ENCODE measurements at places on chromosomes 16 and 17.

DNA sequence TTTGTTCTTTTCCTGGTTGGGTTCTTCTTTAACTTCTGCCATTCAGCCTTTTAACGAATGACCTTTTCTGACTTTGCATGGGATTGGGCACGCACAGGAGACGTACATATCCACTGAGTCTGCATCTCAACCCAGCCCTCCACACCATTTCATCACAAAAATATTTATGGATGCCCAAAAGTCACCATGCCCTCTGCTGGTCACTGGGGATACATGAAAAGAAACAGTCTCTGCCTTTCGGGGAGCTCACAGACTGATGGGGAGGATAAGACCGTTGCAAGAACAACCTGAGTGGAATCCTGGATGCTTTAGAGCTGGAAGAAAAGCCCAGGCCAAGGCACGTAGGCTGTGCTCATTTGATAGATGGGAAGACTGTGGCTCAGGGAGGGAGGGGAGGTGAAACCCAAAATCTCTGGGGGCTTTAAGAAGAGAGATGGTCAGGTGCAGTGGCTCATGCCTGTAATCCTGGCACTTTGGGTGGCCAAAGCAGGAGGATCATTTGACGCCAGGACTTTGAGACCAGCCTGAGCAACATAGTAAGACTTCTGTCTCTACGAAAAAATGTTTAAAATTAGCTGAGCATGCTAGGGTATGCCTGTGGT lies 7.9 kb upstream of the MT2A start:
- H3K4me1 ChIP-seq = peaks cover 1% of the 10 kb centered on the region
- no peak overlapping the region for H3K27ac ChIP-seq
- DNase-seq = no peak
- no peaks in the 10 kb centered on the region for H3K27me3 ChIP-seq

GRCh38 chr16:11675561-11676511 lies 7.6 kb downstream of the SNN start:
- no peak overlapping the region for H3K27ac ChIP-seq
- no peaks in the 10 kb centered on the region for H3K27me3 ChIP-seq
- H3K4me1 ChIP-seq = no peaks in the 10 kb centered on the region
- peaks cover 6% of the 10 kb centered on the region for H3K36me3 ChIP-seq
- peak; percentile 89 for DNase-seq

DNA sequence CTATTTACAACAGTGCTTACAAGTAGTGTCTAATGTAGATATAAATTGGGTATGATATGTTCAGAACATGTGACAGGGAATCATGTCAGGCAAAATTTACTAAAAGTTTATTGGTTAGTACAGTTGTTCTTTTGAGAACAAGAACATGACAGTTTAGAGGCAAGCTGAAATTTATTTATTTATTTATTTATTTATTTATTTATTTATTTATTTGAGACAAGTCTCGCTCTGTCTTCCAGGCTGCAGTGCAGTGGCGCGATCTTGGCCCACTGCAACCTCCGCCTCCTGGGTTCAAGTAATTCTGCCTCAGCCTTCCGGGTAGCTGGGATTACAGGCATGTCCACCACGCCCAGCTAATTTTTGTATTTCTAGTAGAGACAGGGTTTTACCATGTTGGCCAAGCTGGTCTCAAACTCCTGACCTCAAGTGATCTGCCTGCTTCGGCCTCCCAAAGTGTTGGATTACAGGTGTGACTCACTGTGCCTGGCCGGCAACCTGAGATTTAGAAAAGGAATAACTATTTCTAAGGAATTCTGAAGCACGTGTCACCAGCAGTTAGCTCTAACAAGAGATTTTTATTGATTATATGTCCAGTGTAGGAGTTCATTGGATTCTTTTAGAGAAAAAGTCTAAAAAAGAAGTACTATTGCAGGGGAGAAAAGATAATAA lies 24.9 kb downstream of the MRTFB start:
- no peak overlapping the region for H3K4me3 ChIP-seq
- H3K27ac ChIP-seq = no peak overlapping the region
- H3K36me3 ChIP-seq = no peaks in the 10 kb centered on the region
- no peaks in the 10 kb centered on the region for H3K27me3 ChIP-seq
- H3K4me1 ChIP-seq = no peaks in the 10 kb centered on the region
- no peak for DNase-seq

- no peak overlapping the region for H3K27ac ChIP-seq
- DNase-seq = peak; percentile 48
- H3K36me3 ChIP-seq = peaks cover 37% of the 10 kb centered on the region
- no peaks in the 10 kb centered on the region for H3K27me3 ChIP-seq
- no peaks in the 10 kb centered on the region for H3K4me1 ChIP-seq
Measured at GRCh38 chr16:70661918-70662641, 15.7 kb downstream of the IL34 start.

GRCh38 chr17:2054512-2055291 lies at the start of gene HIC1:
Gene HIC1, plus strand, starts transcription at chr17:2055103. Its CDS starts 1,588 bp downstream, at chr17:2056691.
- H3K36me3 ChIP-seq = no peaks in the 10 kb centered on the region
- peaks cover 19% of the 10 kb centered on the region for H3K27me3 ChIP-seq
- H3K4me1 ChIP-seq = peaks cover 42% of the 10 kb centered on the region

DNA sequence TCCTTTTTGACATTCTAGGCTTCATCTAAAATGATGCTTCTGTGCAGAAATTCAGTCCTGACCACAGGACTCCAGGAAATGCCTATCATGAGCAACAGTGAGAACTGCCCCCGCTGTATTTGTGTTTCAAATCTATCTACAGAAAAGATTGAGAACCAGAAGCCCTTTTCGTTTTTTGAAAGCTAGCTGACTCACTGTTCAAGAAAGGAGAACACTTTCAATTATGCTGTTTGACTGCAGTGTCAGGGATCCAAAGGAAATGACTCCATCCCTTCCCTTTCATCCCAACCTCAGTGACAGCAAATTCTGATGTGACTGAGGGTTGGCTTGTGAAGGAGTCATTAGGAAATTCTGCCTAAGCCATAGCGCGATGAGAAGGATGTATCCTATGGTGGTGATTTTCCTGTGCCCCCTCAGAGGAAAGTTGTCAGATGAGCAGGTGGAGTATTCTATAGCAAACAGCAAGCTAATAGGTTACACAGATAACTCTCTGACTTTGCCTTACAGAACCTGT lies 622.3 kb downstream of the TMEM114 start:
- no peaks in the 10 kb centered on the region for H3K4me1 ChIP-seq
- H3K27ac ChIP-seq = no peak overlapping the region
- no peaks in the 10 kb centered on the region for H3K27me3 ChIP-seq
- no peak for DNase-seq

GRCh38 chr17:28549236-28550132 lies 2.9 kb downstream of the UNC119 start:
- no peak for DNase-seq
- H3K36me3 ChIP-seq = no peaks in the 10 kb centered on the region
- no peak overlapping the region for H3K27ac ChIP-seq
- H3K4me1 ChIP-seq = peaks cover 17% of the 10 kb centered on the region
- H3K4me3 ChIP-seq = no peak overlapping the region

- H3K4me1 ChIP-seq = peaks cover 56% of the 10 kb centered on the region
- DNase-seq = peak; percentile 90
- H3K4me3 ChIP-seq = peak overlapping the region; percentile 32
- peak overlapping the region; percentile 96 for H3K27ac ChIP-seq
Measured at GRCh38 chr17:81339534-81340296, 44.6 kb upstream of the SLC38A10 start.

- no peak overlapping the region for H3K4me3 ChIP-seq
- no peak for DNase-seq
- H3K27ac ChIP-seq = no peak overlapping the region
Measured at GRCh38 chr17:1183171-1183873, 3.5 kb upstream of the ABR start.

DNA sequence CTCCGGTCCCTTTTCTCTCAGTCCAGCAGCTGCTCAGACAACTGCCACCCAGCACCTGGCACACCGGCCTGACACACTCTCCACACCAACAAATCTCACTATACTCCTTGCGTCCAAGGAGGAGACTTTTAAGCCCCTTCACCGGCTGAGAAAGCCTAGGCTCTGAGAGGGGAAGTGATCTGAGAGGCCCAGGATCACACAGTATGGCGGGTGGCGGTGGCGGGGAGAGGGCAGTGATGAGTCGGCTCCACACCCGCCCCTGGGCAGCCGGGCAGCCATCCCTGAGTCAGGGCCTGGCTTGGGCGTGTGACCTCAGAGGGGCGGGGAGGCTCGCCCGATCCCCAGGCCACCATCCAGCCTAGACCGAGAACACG lies 569 bp downstream of the FLII start:
- peak overlapping the region; percentile 89 for H3K27ac ChIP-seq
- no peaks in the 10 kb centered on the region for H3K27me3 ChIP-seq
- H3K4me1 ChIP-seq = peaks cover 26% of the 10 kb centered on the region
- peak overlapping the region; percentile 100 for H3K4me3 ChIP-seq
- peak; percentile 79 for DNase-seq

GRCh38 chr16:29318037-29318436 lies 88.5 kb downstream of the NPIPB11 start:
- H3K4me1 ChIP-seq = no peaks in the 10 kb centered on the region
- H3K4me3 ChIP-seq = no peak overlapping the region
- H3K27me3 ChIP-seq = no peaks in the 10 kb centered on the region
- no peak overlapping the region for H3K27ac ChIP-seq
- DNase-seq = no peak

DNA sequence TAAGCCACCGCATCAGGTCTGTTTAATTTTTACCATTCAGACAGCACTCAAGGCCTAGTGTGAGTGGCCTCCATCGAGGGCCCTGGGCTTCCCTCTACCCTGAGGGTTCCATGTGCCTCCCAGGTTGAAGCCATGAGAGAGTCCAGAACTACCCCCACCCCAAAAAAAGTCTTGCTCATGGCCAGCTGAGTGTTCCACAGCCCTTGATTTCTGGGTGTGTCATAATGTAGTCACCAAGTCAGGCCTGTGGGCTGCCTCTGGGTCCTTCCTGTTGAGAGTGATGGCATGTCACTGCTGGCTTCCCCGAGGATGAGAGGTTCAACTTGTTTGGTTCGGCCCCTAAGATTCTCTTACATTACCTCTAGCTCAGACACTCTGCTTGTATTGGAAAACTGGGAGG lies 100.6 kb downstream of the PITPNC1 start:
- H3K27ac ChIP-seq = no peak overlapping the region
- no peaks in the 10 kb centered on the region for H3K27me3 ChIP-seq
- no peaks in the 10 kb centered on the region for H3K4me1 ChIP-seq
- no peaks in the 10 kb centered on the region for H3K36me3 ChIP-seq
- DNase-seq = no peak

- DNase-seq = no peak
- H3K36me3 ChIP-seq = no peaks in the 10 kb centered on the region
- H3K27me3 ChIP-seq = no peaks in the 10 kb centered on the region
- no peak overlapping the region for H3K4me3 ChIP-seq
- no peaks in the 10 kb centered on the region for H3K4me1 ChIP-seq
- H3K27ac ChIP-seq = no peak overlapping the region
Measured at GRCh38 chr16:52708476-52708875, 161.5 kb upstream of the TOX3 start.

DNA sequence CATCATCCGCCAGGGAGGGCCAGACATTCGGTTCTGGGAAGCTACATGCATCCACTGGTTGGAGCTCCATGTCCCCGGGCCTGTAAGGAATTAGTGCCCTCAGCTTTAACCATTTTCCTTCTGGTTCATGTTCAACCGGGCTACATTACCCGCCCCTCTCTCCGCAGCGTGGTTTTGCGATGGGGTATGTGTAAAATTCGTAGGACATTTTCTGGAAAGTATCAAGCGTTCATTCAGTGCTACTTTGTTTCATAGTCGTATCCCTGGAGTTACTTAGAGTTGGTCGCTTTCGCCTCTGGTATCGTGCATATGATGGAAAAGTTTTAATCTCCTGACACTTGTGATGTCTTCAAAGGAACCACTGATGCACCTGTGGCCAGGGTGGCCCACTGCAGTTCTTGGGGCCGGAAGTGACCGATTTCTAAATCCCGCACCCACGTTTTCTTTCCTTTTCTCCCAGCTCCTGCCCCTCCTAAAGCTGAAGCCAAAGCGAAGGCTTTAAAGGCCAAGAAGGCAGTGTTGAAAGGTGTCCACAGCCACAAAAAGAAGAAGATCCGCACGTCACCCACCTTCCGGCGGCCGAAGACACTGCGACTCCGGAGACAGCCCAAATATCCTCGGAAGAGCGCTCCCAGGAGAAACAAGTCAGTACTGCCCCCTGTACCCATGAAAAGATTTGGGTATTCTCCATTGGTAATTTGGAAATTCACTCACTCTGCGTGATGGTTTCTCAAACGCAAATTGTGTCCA lies 637 bp downstream of the RPL23A start:
- no peak for DNase-seq
- peaks cover 6% of the 10 kb centered on the region for H3K36me3 ChIP-seq
- no peaks in the 10 kb centered on the region for H3K27me3 ChIP-seq
- no peaks in the 10 kb centered on the region for H3K4me1 ChIP-seq

DNA sequence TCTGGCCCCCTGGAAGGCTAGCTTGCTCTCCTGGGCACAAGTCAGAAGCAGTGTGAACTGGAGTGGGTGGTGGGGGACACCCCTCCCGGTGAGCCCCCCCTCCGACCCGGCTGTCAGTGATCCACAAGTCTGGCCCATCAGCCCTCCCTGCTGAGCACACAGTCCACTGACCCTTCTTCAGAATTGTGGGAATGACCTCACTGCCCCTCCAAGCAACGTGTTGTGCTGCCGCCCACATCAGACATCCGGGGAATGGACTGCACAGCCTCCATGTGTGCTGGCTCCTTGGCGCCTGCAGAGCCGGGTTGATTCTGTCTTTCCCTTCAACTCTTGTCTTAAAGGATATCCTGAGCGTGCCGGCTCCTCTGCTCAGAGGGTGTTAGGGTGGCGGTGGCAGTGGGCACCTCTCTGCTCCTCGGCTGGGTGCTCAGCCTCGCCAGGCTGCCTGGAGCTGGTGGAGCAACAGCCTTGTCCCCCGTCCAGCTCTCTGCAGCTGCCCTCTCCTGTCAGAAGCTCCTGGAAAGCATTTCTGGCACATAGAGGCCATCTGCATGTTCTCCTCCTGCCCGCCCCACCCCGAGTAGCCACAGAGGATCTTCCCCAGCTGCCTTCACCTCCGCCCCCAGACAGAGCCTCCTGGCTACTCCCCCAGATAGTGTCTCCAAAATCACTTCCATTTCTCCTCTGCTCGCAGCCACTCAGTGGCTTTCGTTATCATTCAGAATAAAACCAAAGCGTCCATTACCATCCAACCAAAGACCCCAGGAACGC lies 19.8 kb downstream of the NPTX1 start:
- no peaks in the 10 kb centered on the region for H3K27me3 ChIP-seq
- no peaks in the 10 kb centered on the region for H3K36me3 ChIP-seq
- no peak for DNase-seq
- no peak overlapping the region for H3K4me3 ChIP-seq

DNA sequence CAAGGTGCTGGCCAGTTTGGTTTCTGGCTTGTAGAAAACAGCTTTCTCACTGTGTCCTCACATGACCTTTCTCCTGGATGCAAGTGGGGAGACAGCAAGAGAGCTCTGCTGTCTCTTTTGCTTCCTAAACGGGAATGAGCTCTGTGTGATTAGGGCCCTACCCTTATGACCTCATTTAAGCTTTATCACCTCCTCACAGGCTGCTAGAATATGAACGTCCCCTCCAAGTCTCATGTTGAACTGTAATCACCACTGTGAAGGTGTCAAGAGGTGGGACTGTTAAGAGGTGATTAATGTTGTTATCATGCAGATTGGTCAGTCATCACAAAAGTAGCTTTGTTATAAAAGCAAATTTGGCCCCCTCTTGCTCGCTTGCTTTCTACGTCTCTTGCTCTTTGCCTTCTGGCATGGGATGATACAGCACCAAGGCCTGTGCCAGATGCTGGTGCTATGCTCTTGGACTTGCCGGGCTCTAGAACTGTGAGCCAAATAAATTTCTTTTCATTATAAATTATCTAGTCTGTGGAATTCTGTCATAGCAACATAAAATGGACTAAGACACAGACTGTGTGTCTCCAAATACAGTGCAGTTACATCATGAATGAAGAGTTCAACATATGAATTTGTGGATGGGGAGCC lies 14.8 kb upstream of the POLR3E start:
- no peaks in the 10 kb centered on the region for H3K27me3 ChIP-seq
- H3K4me1 ChIP-seq = no peaks in the 10 kb centered on the region
- peaks cover 22% of the 10 kb centered on the region for H3K36me3 ChIP-seq
- no peak for DNase-seq
- H3K4me3 ChIP-seq = no peak overlapping the region
- no peak overlapping the region for H3K27ac ChIP-seq

All from right lobe of liver (tissue), 6 donors.